ENCODE measurements at places on chromosomes 11 and 22.

GRCh38 chr22:30178181-30179126, 68.1 kb downstream of the LIF start:
- peak; percentile 76 for DNase-seq

- DNase-seq, result no peak
These were observed 298.4 kb upstream of the LUZP2 start for GRCh38 chr11:24198481-24198880.

DNA sequence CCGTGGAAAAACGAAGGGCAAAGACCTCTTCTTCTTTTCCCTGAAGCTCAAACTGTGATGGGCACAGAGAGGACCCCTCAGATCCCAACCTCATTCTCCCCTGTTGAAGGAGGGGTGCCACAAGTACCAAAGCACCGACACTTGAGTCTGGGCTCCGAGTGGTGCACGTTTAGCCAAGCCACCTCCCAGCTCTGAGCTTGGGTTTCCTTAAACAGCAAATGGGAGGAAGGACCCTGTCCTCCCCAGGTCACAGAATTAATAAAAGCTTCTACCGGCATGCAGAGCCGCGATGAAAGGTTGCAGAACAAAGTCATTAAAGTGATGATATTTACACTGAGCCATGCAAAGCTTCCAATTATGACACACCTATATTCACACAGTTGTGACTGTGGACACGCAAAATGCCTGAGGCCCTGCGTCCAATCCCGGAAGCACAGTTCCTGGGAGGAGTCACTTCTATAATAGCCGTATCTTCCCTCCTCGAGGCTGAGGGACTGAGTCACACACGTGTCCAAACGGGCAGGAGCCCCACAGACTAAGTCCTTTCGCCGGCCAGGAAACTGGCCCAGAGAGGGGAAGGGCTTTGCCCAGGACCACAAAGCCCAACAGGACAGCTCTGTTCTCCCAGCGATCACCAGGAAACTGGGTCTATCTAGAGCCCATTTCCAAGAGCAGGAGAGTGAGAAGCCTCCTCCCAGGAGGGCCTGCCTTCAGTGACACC, 922 bp upstream of the CSNK1E start:
- no peak for DNase-seq

DNA sequence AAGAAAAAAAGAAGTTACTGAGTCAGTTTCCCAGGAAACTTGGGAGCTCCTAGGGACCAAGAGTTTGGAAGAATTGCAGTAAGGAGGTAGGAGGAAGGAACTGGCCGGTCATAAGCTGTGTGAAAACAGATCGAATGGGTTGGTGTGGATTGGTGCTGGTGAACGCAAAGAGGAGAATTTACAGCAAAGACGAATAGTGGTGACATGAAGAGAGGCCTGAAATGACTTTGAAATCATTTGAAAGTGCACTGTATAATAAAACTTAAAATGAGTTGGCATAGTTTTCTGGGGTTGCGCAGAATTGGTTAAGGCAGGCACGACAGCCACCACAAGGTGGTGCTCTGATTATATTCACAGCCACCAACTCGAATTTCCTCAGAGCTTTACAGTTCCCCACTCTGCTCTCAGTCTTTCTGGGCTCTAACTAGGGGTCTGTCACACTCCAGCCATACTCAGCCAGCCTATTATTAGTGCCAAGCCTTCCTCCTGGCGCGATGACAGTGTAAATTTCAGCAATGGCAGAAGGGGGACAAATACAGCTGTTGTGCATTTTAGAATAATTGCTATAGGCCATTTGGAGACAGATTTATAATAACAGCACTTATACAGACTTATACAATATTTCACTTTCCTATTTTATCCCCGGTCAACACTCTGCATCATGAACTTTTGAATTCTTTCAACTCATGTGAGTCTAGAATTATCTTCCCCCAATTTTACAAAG, 8.3 kb upstream of the HTR3B start:
- DNase-seq, result peak; percentile 51

DNA sequence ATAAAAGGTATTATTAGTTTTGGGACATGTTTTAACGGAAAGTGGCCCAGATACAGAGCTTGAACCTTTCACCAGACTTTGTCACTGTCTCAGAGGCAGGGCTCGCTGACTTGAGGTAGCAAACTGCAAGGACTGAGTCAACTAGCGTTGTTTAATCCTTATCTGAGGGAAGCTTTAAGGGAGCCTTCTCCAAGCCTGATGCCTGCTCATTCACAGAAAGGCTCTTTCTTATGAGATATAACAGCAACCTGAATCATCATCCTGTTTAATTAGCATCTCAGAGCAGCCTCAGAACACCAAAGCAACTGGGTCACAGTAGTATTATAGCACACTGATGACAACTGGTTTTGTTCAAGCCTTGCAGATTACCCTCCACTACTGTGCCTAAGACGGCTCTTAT, 54.2 kb upstream of the CYP2D6 start:
- DNase-seq, result no peak

DNA sequence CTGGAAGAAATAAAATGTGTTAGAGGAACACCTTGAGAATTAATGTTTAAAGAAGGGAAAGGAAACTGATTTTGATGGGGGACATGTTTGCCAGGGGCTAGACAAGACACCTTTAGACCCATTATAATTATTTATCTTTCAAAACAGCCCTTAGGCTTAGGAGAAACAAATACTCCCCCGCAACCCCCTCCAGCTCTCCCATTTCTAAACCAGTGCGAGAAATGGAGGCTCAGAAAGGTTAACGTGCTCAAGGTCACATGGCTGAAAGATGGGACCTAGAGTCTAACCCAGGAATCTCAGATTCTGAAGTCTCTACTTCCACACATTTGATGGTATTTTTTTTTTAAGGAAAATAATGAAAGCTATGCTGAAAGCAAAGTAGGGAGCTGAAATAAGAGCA, 18.0 kb downstream of the EHF start:
- no peak for DNase-seq

DNA sequence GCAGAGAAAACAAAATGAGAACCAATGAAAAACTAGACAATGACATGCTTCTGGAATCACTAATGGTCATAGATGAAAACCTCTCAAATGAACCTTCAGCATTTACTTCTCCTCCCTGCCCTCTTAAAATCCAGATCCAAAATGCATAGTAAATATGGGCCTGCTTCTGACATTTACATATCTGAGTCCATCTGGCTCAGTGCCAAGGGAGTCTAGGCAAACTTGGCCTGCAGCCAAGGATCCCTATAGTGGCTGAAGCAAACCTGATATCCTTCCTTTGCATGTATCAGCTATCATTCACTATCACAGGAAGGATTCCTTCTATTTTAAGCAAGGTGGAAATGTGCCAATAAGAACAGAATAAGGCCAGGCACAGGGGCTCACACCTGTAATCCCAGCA, 104.8 kb downstream of the C11orf58 start:
- DNase-seq, result no peak

DNA sequence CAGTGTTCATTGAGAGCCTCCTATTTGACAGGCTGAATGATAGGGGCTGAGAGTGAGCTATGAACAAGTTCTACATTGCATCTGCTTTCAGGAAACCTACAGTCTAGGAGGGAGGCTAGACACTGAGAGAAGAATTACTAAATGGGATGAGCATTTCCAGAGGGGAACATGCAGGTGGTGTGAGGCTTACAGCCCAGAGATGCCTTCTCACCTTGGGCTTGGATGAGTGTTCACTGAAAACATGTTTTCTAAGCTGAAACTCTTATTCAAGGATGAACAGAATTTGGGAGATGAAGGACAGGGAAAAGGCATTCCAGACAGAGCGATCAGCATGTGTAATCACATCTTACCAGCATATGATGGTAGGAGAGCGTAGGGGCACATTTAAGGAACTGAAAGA, 177.5 kb upstream of the E2F8 start:
- DNase-seq, result no peak

DNA sequence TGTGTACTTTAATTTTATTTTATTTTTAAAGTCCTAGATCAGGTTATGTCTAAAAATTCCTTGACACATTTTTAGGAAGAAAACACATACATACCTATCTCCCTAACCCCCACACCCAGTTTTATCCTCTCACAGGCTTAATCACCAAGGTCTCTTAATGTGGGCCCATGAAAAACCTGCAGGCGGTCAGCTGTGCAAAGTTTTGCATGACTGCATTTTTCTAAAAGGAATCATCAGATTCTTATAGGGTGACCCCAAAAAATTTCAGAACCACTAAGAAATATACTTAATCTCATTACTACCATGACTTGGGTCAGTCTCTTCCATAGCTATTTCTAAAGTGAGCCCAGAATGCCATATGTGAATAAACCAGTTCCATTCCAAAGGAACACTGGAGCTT, 19.8 kb downstream of the SAA1 start:
- DNase-seq, result no peak

DNA sequence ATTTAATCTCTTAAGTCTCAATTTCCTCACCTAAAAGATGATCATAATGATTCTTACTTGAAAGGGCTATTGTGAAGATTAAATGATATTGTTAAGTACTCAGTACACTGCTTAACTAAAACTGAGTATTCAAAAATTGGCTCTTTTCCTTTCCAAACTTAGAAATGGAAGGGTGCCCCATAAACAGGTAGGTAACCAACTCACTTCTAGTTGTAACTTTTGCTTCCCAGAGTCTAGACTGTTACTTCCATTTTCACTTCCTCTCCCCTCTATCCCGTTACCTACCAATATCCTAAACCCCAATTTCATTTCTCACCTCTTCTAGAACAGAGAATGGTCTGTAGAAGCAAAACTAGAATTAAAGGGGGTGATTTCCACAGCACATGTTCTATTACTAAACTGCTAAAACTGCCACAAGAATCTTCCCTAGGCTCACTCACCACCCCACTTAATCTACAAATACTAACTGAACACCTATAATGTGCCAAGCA, 50.0 kb downstream of the RRAS2 start:
- no peak for DNase-seq

DNA sequence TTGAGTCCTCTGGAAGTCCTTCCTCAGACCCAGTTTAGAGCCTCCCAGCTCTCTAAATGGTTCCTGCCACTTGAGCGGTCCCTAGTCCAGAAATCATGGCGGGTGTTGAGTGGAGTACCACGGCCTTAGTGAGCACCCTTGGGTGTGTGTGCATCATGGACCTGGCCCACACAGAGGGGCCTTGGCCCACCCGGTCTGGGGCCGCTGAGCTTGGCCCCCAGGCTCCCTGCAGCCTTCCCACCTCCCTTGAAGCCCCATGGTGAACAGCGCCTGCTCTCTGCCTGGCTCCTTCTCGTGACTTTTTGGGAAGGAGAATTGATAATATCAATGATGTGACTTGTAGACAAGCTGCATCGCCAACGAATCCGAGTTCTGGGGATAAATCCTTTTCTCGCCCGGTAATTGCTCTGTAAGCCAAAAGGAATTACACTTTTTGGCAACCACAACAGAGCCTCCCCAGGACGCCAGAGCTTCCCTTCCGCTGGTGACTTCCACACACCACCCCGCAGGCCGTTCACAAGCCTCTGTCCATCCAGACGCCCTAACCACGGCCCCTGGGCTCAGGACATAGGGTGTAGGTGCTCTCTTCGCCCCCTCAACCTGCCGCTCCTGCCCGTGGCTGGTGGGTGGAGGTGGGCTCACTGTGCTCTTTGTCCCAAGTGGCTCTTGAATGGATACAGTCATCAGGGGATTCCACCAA, 93.8 kb downstream of the NECTIN1 start:
- DNase-seq, result no peak

DNA sequence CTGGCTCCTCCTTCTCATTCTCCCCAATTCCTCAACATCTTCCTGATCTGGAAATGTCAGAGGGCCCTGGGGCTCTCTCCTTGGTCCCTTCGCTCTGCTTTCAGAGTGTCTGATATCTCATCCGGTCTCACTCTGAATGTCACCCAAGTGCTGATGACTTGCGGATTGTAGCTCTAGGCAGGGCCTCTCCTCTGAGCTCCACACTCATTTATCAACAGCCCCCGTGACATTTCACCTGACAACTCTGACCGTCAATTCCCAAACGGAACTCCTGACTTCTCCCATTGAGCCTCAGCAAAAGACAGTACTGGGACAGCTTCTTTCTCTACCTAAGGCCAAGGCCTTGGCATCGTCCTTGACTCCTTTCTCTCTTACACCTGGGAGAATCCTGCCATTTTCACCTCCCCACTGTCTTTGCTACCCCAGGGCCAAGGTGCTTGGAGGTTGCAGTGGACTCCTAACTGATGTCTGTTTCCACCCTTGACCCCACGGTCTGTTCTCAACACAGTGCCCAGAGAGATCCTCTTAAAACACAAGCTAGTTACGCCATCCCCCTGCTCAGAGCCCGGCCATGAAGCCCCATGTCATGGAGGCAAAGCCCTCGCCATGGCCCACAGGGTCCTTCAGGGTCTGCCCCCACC, 57.5 kb upstream of the THY1 start:
- DNase-seq, result no peak

- DNase-seq, result no peak
These were observed 23.5 kb downstream of the TP53AIP1 start for GRCh38 chr11:128919216-128919615.

GRCh38 chr11:112123129-112123528, 36.5 kb downstream of the SDHD start:
- DNase-seq, result no peak

- no peak for DNase-seq
These were observed 106.6 kb downstream of the ARL14EP start for GRCh38 chr11:30429550-30429949.

GRCh38 chr11:134517621-134518293, 105.7 kb upstream of the B3GAT1 start:
- DNase-seq, result no peak

- DNase-seq, result no peak
These were observed at the start of gene ZP1 for GRCh38 chr11:60866911-60867870. Gene ZP1, plus strand, starts transcription at chr11:60867542. Its CDS starts 20 bp downstream, at chr11:60867562.

DNA sequence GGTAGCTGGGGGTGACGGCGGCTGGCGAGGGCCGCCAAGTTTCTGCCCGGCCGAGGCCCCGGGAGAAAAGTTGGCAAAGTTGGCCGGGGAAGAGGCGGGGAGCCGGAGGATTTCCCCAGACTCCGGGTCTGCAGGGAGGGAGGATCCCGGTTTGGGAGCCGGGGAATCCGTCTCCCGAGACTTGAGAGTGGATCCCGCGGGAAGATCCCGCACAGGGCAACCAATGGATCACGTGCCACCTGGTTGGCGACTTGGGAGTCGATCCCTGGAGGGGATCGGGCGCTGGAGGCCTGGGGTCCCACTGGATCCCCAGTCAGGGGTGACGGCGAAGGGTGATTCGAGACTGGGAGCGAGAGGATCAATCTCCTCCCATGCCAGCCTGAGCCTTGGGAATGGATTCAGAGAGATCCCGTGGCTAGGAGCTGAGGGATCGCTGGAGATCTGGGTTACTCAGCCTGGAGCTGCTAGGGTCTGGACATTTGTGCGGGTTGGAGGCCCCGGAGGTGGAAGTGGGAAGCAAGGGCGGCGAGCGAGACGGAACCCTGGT, 394 bp downstream of the KIAA1671 start:
- no peak for DNase-seq

DNA sequence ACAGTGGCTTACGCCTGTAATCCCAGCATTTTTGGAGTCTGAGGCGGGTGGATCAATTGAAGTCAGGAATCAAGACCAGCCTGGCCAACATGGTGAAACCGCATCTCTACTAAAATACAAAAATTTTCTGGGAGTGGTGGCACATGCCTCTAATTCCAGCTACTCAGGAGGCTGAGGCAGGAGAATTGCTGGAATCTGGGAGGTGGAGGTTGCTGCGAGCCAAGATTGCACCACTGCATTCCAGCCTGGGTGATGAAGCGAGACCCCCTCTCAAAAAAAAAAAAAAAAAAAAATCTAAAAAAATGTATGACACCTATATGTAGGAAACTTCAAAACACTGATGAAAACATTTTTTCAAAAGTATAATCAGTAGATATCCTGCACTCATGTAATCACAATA, 242.7 kb upstream of the CHORDC1 start:
- no peak for DNase-seq

GRCh38 chr11:17513853-17514252, 30.4 kb downstream of the USH1C start:
- peak; percentile 11 for DNase-seq

- no peak for DNase-seq
These were observed 146.8 kb upstream of the SYT13 start for GRCh38 chr11:45432910-45433309.
